ENCODE measurements at places on chromosomes 3 and 15.

- DNase-seq = no peak
Measured at GRCh38 chr3:158200955-158201354, 91.1 kb downstream of the RSRC1 start.

DNA sequence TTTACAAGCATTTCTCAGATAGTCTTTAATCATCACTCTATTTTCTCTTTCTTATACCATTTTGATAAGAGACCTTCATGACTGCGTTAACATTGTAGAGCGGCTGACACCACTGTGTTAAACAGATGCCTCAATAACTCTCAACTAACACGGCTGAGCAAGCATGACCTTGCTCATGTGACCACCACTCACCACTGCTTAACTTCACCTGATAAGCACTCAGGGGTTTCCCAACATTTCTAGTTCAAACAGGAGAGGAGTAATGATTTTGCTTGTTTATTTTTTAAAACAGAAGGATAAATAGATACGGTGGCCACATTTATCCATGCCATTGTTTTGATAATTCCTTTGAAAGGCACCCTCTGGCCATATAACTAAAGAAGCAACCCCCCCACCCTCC, 37.7 kb upstream of the TMEM45A start:
- no peak for DNase-seq

DNA sequence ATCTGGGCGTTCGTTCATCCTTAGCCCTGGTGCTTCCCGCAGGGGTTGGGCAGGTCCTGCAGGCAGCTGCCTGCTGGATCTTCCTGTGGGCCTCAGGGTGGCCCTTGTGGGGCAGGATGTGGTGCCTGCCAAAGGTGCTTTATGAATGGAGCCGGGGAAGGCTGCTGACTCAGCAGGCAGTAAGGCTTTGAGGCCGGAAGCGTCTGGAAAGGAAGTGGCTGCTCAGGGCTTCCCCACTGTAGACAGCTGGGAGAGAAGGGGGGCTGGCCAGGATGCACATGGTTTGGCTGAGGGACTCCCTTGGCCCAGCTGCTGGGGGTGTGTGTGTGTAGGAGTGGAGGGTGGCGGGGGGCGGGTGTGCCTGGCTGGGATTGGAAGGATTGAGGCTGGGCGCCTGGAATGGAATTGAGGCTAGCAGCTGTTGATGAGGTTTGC, 12.9 kb downstream of the CD276 start:
- DNase-seq = peak; percentile 76

GRCh38 chr3:45541326-45542321, 52.9 kb upstream of the LIMD1 start:
- DNase-seq = no peak

DNA sequence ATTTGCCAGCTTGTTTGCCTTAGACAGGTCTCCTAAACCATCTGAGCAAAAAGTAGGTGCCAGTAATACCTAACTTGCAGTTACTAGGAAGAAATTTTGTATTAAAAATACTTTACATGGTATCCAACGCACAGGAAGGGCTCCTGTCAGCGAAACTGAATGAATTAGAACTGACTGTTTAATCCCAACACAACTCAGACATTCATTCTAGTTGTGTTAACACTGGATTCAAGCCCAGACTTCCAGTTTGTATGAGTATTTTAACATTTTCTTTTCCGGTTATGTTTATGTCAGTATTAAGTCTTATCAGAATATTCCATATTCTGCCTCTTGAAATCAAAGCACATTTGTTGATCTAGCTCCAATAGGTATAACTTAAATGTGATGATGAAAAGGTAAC, 82.0 kb upstream of the SOX2 start:
- DNase-seq = no peak

Data from H9 (cell line).